ENCODE measurements at places on chromosomes 1 and 21.

- DNase-seq = no peak
These were observed 6.2 kb downstream of the CROCC start for GRCh38 chr1:16927711-16928485.

DNA sequence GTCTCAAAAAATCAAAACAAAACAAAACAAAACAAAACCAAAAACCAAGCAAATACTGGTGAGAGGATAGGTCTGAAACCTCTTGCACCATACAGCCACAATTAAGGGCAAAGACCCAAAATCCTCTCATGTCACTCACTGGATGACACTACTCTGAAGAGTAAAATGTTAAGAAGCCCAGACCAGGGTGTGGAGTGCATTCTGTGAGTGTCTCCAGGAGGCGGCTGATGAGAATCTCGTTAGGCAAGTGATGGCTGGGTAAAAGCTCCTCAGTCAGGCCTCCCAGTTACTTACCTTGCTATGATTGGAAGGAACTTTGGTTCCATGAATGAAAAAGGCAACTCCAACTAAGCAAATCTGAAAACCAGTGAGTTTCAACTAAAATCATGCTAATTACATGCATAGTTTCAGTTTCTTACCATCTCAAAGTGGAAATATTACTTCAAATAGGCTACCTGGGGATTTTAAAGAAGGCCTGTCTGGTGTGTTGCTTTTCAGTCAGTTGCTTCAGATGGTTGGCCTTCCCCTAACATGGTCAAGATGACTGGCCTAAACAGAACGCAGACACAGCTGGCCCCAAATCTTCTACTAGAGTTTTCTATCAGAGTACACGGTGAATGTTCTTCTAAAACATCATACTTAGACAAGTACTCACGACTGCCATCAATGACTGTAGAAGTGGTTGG is 95.1 kb downstream of the KIAA0319L start:
- DNase-seq = no peak

- DNase-seq = no peak
These were observed 74.6 kb downstream of the CD247 start for GRCh38 chr1:167443757-167444156.

DNA sequence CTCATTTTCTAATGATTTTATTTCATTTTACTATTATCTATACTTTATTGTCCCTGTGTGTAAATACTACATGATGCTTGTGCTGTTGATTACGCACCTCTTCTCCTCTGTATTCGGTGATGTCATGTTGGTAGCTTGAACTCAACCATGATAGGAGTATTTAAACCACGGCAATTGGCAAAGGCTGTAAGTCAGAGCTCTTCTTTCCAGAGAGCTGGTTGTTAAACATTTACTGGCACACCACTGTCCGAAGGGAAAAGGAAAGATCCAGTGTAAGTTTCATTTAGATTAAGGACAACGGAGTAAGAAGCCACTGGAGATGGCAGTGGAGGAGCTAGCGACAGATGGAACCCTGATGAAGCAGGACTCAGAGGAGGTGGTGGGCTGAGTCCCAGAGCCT is 93.4 kb upstream of the KCNE2 start:
- DNase-seq = no peak

DNA sequence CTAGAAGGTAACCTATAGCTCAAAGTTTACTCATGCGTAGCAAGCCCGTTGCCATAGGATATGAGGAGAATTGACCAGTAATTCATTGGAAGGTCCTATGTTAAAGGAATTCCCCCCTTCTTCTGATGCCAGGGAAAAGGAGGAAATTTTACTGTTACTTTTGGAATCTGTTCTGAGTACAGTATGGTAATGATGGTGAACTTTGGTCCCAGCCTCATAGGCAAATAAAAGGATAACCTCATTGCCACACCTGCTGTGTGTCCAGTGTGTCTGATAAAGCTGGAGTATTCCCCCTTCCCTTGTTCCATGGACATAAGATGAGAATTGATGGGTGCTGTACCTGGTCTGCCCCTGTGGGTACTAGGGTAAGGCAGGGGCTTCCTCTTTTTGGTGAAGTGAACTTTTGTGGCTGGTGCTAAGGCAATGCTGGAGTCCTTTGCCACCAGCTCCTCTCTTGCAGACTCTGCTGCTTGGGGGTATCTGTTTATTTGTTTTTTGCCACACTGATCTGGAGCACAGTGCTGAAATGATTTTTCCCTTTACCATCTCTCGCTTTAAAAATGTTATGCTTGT is 22.2 kb downstream of the MPZ start:
- no peak for DNase-seq

- no peak for DNase-seq
These were observed 105.5 kb downstream of the ZC3H11B start for GRCh38 chr1:219507437-219507836.

GRCh38 chr21:17050156-17050555 is 462.7 kb upstream of the CXADR start:
- DNase-seq = no peak

GRCh38 chr1:16922885-16923431 is 1.2 kb downstream of the CROCC start:
- DNase-seq = no peak

- DNase-seq = no peak
These were observed 152.0 kb upstream of the HMCN1 start for GRCh38 chr1:185581961-185582725.
